ENCODE measurements at places on chromosomes 2 and 18.

DNA sequence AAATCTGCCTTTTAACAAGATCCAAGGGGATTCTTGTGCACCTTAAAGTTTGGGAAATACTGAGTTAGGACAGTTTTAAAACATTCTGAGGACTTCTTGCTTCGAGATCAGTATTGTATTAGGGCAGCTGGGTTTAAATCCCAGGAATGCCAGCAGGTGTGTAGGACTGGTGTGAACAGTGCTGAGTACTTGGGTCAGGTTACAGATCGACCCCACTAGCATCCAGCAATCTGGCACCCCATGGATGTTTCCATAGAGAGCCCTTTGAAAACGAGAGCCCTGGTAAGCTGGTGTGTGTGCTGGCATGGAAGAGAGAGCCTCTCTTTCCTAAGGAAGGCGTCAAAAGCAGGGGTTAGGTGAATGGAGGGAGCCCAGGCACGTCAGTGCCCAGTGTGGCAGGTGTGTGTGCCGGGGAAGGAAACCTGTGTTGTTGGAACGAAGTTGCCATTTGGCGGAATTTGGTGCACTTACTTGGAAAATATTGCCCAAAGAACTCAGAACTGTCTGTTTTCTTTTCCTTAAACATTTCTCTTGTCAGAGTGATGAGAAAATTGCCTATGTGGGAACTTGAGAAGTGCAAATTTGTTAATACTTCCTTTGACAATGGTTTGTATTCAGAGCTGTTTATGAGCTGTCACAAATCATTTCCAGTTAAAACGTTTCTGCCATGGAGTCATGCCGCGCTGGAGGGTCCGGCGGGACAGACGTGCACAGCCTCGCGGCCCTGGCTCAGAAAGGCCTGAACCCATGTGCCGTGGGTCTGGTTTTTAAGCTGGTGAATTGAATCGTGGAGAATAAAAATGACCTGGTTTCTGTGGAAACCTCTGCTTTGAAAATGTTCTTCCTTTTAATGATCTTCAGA lies 38.1 kb downstream of the LDLRAD4 start:
- no peak for DNase-seq

- DNase-seq, result no peak
Observed at GRCh38 chr2:11967946-11968465, 221.6 kb downstream of the LPIN1 start.

- DNase-seq, result no peak
Observed at GRCh38 chr2:30195016-30195415, 36.3 kb upstream of the LBH start.

DNA sequence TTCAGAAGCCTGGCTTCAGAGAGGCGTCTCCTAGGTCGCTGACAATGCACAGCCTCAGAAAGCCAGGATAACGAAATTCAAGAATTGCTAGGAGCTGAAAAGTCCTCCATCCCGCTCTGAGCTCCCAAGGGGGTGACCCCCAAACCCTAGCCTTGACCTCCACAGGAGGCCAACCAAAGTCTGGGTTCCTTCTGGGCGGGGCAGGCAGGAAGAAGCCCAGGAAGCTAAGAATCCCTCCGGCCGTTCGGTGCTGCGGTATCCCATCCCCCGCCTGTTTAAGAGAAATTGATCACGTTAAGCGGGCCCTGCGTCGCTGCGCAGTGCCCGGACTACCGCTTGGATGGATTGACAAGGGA lies 2.5 kb upstream of the OSR1 start:
- no peak for DNase-seq

- no peak for DNase-seq
Observed at GRCh38 chr18:28359176-28359575, 182.2 kb upstream of the CDH2 start.

- no peak for DNase-seq
Observed at GRCh38 chr2:62545261-62545660, 39.3 kb upstream of the TMEM17 start.

- DNase-seq, result no peak
Observed at GRCh38 chr2:164803776-164804466, 37.7 kb downstream of the COBLL1 start.

- peak; percentile 52 for DNase-seq
Observed at GRCh38 chr2:47403609-47404193, 745 bp downstream of the MSH2 start.

GRCh38 chr2:178825183-178825582 lies 18.0 kb upstream of the TTN start:
- DNase-seq, result peak; percentile 16

DNA sequence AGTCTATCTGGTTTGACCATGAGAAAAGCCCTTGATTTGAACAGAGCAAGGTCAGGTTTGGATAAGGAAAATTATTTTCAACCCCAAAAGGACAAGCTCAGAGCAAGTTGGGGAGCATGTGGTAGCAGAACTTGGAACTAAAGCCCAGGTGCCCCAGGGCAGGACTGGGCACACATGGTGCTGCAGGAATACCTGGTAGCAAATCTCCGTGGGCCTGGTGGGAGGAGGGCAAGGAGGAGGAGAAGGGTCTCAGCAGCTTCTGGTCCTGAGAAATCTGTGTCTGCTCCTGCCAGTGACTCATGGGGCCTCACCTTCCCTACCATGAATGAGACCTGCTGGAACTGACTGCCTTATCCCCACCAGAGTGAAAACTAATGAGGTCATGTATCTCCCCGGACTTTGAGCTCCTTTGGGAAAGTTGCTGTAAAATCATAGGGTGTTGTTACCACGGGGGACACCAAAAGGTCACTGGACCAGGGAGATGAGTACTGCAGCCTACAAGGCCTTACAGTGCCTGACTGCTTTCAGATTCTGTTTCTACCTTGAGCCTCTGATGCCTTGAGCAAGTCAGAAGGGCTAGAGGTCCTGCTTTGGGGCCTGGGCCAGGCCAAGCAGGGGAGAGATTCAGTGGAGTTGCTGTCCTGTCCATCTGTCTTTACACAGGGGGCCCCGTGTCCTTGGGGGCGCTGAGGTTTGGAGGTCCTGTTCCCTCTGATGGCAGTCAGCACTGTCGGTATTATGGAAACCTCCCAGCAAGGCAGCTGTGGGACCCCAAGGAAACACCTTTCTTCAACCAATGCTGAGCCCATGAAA lies 304.0 kb downstream of the MYCN start:
- DNase-seq, result no peak

DNA sequence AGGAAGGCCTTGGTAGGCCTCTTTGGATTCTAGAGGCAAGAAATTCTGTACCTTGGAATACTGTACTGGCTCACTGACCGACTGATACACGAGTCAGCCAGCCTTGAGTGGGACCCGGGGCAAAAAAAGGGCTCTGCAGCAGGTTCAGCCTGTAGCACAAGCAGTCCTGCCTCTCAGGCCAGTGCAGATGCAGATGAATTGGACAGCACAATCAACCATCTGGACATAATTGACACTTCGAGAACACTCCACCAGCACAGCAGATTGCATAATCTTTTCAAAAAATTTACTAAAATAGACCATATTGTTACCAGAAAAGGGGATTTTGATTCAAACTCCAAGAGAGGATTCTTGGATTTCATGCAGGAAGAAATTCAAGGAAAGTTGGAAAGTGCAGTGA lies 241.6 kb downstream of the RPIA start:
- no peak for DNase-seq

DNA sequence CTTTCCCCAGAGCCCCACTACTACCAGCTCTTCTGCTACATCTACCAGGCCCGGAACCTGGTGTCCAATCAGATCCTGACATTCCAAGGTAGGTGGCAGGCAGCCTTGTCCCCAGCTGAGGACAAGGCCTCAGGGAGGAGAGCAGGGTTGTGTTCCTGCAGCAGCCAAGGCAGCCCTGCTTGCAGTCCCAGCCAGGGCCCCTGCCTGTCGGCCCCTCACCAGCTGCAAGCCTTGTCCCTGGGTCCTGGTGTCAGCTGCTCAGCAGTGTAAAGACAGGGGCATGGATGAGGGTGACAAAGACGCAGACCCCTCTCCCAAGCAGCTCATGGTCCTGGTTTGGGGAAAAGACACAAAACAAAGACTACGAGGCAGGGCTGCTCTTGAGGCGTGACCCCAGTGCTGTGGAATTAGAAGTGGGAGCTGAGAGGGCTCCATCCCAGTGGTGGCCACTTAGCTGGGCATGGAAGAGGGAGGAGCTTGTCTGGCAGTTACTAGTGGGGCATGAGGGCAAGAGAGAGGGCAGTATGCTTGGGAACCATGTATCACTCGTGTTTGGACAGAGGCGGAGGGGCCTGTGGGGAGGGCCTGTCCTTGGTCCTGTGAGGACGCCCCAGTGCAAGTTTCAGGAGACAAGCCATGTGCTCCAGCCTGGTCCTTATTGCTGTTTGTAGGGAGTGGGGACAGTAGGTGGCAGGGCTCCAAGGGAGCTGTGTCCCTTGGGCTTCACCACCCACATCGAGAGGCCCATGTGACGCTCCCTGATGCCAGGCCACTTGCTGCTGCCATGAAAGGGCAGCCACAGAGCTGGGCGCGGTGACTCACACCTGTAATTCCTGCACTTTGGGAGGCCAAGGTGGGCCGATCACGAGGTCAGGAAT lies 47.5 kb downstream of the LMAN2L start:
- DNase-seq, result no peak

DNA sequence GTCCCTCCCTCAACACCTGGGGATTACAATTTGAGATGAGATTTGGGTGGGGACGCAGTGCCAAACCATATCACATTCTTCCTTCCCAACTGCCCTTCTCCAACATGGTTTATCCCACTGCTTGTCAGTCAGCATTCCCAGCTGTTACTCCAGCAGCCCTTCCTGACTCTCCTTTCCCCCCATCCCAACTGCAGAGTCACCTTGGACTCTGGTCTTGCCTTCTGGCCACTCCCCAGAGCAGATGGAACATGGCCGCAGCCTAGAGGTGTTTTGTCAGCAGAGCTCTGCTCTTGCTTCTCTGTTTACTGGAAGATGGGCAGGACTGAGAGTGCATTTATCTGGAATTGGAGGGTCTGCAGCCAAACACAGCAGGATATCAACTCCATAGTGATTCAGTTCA lies 51.2 kb upstream of the MEX3C start:
- DNase-seq, result no peak

Measured in RKO (cell line).